ENCODE measurements at places on chromosomes 6 and 20.

- DNase-seq: no peak
Measured at GRCh38 chr20:9397928-9398327, 116.5 kb upstream of the LAMP5 start.

DNA sequence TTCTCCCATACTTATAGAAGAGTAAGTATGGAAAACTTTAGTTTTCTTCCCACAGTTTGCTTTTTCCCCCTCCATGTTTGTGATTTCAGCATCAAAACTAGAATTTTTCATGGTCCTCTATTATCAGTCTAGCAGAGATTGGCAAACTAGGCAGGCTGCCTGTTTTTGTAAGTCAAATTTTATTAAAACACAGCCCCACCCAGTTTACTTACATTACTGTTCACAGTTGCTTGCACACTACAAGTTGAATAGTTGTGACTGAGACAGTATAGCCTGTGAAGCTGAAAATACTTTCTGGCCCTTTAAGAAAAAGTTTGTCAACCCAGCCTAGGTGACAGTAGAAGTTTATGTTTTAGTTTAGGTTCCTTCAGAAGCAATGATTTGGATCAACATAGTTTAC is 19.5 kb downstream of the MCM8 start:
- DNase-seq: no peak

- DNase-seq: no peak
Measured at GRCh38 chr20:57476641-57477461, 48.1 kb downstream of the CTCFL start.

- DNase-seq: no peak
Measured at GRCh38 chr20:53883098-53883911, 187.1 kb downstream of the BCAS1 start.

DNA sequence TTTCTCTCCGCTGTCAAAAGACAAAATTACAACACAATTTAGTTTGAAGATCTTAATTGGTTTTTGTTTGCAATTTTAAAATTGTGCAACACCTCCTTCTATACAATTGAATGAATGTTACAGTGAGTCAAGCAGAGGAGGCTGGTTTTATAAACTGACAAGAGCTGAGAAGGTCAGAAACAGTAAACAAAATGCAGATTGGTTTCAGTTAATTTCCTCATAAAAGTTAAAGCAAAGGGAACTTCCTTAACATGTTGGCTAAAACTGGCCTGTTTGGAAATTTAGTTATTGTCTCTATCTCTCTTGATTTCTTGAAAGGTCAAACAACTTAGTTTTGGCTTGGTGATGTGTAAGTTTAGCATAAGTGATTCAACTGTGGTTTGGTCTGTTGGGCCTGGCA is 22.2 kb downstream of the KHDC1L start:
- no peak for DNase-seq

DNA sequence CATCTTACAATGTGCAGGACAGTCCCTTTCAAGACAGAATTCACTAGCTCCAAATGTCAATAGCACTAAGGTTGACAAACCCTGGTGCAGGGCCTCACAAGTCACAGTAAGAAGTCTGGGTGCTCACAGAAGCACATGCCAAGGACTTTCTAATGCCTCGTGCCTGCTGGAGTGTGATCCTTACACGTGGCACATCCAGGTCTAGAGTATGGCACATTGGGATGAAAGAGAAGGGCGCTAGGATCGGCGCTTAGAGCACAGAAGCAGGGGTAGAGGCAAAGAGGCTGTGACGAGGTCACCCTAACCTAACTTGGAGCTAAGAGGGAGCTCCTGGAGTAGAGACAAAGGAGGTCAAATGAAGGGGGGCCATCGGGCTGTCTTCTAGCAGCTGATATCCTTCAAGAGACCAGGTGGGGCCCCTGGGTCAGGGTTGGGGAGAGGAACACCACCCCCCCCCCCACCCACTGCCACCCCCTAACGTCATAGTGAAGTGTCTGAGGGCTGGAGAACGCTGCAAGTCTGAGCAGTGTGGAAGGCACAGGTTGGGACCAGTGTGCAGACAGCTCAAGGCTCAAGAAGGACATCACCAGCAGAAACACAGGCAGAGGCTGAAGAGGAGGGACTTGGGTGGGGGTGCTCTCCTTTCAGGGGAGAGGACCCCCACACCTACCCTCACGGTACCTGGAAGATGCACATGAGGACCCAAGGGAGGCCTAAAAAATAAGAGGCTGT is 97.8 kb upstream of the MRPS10 start:
- DNase-seq: no peak

GRCh38 chr6:74409447-74409846 is 713.4 kb downstream of the CD109 start:
- DNase-seq: no peak

DNA sequence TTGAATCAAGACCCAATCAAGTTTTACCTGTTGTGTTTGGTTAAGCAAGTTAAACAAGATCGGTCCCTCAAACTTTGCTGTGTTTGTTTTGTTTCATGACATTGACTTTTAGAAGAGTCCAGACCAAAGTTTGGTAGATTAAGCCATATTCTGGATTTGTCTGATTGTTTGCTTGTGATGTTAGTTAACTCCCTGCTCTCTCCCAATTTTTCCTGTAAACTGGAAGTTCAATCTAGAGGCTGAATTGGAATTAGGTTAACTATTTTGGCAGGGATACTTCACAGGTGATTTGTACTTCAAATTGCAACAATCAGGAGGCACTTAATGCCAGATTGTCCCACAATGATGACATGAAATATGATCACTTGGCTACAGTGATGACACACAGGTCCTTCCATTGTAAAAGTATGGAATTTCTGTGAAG is 13.6 kb upstream of the SH3BGRL2 start:
- DNase-seq: no peak

- no peak for DNase-seq
Measured at GRCh38 chr6:64520050-64520449, 884.4 kb downstream of the PHF3 start.

DNA sequence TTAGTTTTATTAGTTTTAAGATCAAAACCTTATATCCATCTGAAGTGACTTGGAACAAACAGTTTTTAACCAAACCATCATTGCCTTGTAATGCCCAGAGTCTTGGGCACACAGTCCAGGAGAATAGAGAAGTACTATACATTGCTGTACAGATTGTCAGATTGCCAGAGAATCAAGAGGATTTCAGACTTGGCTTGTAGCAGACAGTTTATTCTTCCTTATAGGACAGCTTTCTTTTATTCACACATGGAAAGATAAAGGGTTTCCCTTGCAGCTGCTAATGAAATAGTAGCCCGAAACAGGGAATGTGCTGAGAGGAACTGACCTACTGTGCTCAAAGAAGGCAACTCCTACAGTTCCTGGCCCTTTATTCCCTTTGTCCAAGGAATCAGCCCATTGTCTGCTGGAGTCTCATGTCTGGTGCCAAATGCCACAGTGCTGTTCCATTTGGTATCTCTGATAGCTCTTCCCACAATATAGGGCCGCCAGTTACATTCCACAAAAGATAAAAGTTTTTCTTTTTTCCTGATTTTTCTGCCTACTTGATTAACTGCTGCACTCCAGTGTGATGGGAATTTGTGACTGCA is 30.6 kb downstream of the DCBLD1 start:
- no peak for DNase-seq

DNA sequence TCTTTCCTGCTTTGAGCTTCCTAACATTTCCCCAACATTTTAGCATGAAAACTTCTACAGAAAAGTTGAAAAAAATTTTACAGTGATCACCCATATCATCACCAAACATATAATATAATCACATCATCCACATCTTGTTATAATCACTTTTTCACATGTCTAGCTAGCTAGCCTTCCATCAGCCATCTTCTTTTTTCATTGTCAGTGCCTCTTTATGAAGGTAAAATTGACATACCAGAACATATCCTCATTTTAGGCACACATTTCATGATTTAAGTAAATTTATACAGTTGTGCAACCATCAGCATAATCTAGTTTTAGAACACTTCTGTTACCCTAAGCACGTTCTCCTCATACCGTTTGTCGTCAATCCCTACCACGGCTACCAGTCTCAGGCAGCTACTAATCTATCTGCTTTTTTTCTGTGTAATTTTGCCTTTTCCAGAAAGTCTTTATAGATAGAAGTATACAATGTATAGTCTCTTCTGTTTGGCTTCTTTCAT is 73.7 kb downstream of the VEGFA start:
- DNase-seq: no peak

DNA sequence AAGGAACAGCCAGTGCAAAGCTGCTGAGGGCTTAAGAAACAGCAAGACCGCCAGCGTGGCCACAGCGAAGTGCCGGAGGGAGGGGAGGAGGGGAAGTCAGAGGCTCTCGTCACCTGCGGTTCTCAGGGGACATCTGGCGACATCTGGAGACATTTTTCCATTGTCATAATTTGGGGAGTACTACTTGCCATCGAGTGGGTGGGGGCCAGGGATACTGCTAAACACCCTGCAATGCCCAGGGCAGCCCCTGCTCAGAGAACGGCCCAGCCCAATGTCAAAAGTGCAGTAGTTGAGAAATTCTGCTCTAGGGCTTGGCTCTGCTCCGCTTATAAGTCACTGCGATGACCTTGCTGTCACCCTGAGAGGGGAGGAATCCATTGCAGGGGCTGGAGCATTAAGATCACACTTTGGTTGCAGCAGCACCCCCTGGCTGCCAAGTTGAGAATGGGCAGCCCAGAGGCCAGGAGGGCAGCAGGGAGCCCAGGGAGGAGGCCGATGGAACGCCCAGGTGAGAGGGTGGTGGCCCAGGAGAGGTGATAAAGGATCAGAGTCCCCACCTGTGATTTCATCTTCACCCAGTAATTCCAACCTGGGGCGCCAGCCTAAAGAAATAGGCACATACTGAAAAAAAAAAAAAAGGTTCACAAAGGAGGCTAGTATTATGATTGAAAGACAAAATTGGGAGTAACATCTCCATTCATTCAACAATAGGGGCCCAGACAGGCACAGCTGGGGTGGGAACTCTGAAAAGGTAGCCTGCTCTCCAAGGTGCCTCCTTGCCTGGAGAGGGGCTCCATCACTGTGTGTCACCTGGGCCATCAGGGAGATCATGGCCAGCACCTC is 218.2 kb downstream of the BMP7 start:
- DNase-seq: no peak

DNA sequence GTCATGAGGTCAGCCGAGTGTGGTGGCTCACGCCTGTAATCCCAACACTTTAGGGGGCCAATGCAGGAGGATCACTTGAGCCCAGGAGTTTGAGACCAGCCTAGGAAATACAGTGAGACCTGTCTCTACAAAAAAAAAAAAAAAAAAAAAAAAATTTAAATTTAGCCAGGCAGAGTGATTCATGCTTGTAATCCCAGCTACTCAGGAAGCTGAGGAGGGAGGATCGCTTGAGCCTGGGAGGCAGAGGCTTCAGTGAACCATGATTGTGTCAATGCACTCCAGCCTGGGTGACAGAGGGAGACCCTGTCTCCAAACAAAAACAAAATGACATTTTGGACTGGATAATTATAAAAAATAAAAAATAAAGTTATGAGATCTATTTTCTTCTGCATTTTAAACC is 56.2 kb downstream of the ADGRF1 start:
- no peak for DNase-seq

DNA sequence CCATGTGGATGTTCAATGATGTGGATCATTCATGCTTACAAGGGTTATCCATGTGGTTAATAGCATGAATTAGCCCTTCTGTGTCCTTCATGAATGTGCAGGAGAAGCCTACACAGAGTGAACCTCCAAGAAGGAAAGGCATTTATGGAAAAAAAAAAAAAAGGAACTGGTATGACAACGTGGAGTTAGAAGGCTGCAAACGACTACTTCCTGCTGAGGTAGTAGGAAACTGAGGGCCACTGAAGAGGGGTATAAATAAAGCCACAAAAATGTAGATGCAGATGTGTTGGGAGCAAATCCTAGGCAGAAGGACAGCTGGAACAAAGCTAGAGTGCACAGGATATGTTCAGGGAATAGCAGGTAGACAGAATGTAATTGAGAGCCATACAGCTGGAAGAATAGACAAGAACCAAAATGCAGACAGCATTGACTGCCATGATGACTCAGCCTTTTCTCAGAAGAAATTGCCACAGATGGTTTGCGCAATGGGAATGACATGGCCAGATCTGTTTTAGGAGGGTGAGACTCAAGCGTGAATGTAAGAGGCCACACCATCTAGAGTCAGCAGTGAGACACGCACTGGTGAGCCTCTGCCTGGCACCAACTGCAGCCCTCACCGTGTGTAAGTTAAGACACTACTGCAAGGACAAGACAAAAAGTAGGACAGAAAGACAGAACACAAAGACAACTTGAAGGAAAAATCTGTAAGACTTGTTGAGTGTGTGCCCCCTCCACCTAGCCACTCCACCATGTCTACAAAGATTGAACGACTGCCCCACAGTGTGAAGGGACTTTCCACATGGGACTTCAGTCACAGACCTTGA is 79.8 kb downstream of the KIF13A start:
- no peak for DNase-seq

DNA sequence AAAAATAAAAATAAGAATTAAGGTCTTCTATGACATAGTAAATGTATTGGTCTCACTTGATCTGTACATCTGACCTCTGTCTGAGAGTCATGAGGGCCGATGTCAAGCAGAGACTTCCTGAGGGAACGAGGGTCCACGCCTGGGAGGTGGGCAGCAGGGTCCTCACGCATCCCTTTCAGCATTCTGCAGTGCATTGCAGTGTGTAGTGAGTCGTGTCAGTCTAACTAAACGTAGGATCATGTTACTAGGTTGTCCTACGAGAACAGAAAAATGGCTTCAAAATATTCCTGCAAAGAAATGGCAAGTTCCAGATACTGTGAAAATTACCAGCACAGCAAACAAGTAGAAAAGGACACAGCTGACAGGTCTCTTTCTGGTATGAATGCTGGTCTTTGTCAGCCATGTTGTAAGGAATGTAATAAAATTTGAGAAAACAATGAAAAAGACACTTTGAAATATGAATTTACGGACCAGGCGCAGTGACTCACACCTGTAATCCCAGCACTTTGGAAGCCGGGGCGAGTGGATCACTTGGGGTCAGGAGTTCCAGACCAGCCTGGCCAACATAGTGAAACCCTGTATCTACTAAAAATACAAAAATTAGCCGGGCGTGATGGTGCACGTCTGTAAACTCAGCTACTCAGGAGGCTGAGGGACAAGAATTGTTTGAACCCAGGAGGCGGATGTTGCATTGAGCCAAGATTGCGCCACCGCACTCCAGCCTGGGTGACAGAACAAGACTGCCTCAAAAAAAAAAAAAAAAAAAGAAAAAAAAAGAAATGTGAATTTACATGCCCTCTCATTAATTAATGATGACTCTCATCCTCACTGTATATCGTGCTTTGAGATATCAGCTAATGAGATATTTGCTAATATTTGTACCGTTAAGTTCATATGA is 2.4 kb upstream of the AHCY start:
- DNase-seq: no peak

GRCh38 chr6:31352683-31353383 is 4.1 kb downstream of the HLA-B start:
- DNase-seq: no peak

- DNase-seq: no peak
Measured at GRCh38 chr6:142695016-142695415, 250.0 kb downstream of the HIVEP2 start.
